Suppressor macrophage treated with lipopolysaccharide for 4 hours (primary cell): ENCODE measurements at places on chromosomes 6 and 20.

DNA sequence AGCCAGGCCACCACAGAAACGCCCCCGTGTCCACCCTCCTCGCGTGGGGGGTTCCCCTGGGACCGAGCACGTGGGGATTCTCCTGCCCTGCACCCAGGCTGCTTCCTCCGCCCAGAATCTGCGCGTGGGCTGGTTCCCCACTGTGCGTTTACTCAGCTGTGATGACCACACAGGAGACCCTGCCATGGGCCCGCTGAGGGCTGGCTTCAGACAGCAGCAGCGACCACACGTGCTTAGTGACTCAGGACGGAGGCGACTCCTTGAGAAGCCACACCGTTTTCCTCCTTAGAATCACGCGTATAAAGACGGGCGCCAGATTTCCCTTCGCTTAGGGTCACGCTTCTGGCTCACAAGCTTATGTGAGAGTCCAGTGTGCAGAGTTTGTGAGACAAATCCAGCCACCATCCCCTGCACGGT lies 63.9 kb upstream of the PDE10A start:
- no peak for DNase-seq

GRCh38 chr6:35400901-35401311 lies 51.2 kb upstream of the FANCE start:
- DNase-seq: no peak

GRCh38 chr6:75201021-75201420 lies 4.8 kb downstream of the COL12A1 start:
- DNase-seq: no peak

DNA sequence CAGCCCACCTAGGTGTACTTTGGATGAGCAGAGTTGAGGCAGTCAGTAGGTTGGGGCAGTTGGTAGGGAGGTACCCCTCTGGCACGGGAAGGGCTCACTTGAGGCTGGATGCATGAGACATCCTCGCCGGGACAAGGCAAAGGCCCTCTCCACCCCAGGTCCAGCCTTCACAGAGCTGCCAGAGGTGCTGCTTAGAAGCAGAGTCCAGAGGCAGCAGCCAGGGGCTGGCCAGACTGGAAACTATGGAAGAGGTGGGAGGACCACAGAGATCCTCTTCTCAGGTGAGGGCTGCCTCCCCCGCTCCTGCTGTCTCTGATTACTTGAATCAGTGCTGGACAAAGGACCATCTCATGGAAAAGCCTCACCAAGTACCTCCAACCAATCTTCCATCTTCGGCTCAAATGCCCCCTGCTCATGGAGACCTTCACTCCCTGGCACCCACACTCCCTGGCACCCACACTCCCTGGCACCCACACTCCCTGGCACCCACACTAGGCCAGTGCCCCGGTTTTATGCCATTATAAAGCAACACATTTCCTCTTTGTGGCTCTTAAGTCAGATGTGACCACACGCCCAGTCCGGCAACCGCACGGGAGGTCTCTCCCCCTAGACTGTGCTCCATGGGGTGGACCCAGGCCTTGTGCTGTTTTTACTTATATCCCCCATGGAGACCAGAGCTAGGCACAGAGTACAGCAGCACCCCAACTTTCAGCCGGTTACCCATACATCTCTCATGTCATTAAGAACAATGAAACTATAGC lies 100.1 kb downstream of the YTHDF1 start:
- DNase-seq: no peak

DNA sequence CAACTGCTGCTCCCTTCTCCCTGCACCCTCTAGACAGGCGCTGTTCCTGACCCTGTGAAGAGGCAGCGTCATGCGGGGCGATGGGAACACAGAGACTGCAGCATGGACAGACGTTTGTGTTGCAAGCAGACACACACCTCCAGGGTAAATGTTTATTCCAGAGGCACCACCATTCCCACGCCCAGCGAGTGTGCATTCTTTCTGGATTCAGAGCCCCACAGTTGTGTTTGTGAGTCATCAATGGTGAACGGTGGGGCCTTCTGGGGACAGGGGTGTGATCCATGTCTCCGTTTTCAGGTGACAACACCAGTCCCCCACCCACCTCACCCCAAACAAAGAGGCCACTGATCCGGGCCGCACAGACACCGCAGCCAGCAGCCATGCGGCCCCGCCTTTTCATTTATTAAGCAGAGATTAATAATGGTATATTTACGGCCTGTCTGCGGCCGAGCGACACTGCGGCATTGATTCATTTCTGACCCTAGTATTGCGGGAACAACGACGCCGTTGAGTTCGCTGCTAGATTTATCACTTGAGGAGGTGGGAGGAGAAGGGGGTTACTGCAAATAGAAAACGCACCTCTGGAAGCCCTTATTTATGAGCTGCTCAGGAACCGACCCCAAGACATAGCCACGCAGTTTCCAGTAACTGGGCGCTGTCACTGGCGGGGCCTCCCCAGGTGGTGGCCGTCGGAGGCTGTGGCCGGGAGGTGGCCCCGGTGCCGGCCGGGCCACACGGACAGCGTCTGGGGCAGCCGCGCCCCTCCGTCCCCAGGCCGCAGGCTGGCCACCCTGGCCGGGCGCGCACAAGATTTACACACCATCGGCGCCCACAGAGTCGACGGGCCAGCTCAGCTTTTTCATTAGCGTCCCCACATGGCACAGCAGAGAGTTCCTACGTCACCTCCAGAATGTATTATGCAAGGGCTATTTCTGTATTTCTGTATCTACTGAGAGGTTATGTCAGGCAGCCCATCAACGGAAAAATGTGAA lies 367.6 kb downstream of the THBS2 start:
- DNase-seq: no peak

DNA sequence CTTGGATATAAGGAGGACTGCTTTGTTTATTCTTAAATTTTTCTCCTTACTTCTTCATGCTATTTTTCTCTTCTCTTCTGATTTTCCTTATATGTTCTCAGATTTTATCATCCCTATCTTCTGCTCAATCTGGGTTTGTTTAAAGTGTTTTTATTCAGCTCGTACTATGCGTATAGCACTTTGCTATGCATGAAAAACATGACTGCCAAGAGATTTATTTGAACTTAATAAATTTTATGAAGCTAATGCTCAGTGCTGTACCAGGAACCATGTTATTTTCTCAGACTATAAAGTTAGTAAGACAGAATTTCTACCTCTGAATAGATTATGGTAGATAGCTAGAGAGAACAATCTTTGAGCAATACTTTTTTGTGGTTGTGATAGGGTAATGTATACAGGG lies 305.9 kb downstream of the LAMA2 start:
- DNase-seq: no peak

DNA sequence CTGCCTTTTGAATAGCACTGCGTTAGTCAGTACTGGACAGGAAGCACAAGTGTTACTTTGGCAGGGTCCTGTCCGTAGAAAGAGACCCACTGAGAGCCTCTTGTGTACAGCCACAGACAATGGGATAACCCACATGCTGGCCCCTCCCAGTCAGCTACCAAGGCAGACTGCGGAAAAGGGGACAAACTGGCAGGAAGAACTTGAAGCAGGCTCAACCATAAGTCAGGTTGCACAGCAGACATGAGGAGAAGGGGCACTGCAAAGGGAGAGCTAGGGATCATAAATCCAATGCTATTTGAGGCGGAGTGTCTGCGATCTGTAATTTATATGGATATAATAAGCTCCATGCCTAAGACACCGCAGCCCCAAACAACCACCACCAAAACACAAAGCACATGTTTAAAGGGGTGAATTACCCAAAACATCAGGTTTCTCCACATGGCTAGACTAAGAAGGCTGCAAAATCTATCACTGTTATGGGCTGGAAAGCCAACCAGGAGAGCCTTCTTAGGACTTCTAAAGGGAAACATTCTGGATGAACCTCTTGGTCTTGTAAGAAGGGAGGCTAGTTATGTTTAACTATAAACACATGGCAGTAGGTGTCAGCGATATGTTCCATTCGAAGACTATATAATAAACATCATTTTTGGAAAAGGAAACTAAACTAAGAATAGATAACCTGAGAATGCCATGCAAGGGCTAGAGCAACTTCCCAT lies 141.7 kb downstream of the BACH2 start:
- DNase-seq: no peak

- no peak for DNase-seq
These were observed 12.8 kb upstream of the PGC start for GRCh38 chr6:41759905-41760579.

GRCh38 chr6:24838081-24838480 lies 39.4 kb upstream of the ARMH2 start:
- DNase-seq: no peak

GRCh38 chr6:37826188-37826587 lies 6.7 kb downstream of the ZFAND3 start:
- peak; percentile 87 for DNase-seq

GRCh38 chr20:48787861-48788375 lies 39.9 kb downstream of the PREX1 start:
- peak; percentile 68 for DNase-seq

DNA sequence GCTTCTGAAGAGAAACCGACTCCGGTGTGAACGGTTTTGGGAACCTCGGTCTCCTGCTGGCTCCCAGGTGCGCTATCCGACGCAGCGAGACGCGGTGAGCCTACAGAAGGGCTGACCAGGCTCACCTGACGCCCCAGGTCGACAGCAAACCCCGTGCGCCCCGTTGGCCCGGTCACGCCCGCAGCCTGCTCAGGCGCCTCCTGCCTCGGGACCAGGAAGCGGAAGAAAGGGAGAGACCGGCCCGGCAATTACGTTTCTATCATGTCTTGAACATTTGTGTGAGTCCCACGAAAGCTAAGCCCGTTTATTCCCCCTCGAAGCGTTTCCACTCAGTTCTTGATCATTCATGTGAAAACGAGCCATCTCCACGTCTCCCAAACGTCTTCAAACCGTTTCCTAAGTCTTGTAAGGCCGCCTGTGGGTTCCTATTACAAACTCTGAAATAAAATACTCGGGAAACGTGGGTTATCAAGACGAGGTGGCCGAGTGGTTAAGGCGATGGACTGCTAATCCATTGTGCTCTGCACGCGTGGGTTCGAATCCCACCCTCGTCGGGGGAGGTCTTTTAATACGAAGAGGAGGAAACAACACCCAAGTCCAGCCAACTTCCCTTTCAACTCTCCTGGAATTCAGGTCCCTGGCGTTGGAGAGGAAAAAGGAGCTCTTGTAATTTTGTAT lies 150.5 kb upstream of the PRSS16 start:
- DNase-seq: peak; percentile 43
